ENCODE measurements at places on chromosomes 1 and 21.

DNA sequence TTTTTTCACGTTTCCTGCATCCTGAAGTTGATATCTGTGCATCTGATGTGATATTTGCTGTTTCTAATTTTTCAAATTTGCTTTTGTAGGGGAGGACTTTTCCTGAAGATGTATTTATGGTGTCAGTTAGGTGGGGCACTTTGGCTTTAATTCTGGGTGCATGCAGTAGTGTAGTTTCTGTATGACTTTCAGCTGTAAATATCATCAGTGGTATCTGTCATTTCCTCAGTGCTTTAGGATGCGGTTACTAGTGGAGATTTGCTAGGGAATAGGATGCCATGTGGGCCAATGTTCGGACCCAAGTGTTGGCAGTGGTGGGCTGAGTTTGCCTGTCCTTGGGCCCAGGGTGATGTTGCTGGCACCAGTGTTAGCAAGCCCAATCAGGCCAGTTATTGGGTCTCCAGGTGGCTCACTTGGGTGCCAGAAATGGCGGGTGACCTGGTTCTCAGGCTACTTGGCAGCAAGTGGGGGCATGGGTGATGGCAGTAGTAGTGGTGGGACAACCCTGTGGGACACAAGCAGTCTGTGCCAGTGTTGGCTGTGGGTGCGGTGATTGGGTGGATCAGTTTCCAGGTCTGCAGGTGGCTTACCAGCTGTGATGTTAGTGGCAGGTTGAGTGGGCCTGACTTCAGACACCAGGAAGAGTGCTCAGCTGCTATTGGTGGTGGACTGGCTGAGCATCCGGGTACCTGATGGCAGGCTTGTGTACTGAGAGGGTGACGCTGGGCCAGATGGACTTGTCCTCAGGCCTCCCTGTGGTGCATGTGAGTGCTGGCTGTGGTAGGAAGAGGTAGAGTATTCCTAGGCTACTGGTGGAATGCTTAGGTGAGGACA is 24.4 kb downstream of the CD55 start:
- DNase-seq = no peak

DNA sequence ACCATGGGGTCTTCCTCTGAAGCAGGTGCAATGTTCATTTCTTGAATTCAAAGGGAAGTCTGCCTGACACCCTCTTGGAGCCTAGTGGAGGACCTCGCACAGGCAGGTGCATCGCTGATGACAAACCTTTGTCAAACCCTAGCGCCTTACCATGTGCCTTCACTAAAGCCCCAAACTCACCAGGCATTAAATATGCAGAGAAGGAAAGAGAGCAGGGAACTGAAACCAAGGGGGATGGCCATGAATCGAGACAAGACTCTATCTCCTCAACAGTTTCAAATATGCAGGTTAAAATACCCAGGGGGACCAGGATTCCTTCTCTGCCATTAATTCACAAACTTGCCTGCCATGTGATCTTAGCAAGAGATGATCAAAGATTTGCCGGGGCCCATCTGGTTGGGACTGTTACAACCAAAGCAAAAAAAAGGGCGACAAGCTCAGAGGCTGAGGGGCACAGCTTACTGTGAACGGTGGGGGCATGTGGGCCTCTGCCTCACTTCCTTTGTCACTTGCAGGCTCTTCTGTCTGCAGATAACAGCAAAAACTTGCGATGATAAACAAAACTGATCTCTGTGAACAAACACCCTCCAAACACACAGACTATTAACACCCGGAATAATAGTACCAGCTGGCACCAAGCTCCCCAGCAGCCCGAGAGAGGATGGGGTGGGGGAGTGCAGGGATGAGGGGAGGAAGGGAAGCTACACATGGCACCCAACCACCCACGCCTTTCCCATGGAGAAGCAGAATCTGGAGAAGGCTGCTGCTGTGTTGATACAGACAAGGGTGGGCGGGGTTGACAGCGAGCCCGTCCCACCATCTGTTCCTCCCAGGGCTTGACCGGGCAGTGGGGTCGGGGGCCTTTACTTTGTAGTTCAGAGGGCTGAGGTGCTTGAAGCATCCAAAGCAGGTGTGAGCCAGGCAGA is 33.9 kb downstream of the TMEM63A start:
- DNase-seq = peak; percentile 61

- DNase-seq = no peak
Measured at GRCh38 chr1:230552880-230553279, 89.4 kb upstream of the COG2 start.

- no peak for DNase-seq
Measured at GRCh38 chr21:45365608-45366241, 39.2 kb upstream of the COL18A1 start.

DNA sequence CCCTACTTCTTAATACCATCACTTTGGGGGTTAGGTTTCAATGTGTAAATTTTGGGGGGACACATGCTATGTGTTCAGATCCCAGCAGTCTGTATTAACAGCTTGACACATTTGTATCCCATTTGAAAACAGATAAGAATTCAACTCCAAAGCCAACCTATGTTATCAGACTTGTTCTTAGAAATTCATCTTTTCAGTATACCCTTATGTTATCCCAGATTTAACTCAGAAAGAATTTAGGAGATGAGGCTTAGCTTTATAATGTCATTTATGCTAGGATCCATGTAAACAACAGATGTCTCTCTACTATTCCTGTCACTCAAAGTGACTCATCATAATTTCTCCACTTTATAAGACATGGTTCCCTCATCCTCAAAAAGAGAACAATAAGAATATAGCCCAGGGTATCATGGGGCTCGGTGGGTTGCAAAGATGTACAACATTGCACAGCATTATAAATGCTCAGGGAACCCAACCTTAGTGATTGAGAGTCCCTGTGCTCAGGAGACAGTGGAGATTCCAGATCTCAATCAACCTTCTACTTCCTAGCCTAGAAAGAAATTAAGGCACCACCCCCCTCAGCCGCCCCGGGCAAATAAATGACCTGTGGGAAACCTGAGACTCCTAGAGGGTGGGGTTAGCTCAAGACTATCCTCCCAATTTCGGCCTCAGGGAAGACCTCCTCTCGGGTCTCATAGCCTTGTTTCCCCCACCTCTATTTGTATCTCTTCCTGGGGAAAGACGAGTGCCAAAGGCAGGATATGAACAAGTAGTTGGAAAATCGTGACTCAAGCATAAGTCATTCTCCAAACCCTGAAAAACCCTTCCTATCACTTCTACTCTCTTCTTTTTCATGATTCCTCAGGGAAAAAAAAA is 265.1 kb upstream of the CAMK1G start:
- DNase-seq = no peak

- DNase-seq = no peak
Measured at GRCh38 chr1:211975152-211975941, 60.0 kb downstream of the INTS7 start.

DNA sequence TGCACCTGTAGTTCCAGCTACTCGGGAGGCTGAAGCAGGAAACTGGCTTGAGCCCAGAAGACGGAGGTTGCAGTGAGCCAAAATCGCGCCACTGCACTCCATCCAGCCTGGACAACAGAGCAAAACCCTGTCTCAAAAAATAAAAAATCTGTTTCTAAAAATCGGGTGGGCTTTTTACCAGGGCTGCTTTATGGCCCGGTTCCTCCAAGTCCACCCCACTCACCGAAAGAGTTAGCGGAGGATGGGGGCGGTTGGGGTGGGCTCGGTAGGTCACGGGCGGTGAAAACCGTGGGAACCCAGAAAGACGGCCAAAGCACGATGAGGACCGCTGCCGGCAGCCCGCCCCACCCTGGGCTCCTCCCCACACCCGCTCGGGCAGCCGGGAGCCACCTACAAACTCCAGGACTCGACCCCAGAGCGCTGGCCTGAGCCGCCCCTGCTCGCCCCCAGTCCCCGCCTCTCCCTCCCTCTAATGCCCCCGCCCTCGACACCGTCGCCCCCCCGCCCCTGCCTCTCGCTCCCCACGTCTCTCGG is 846 bp upstream of the PER3 start:
- DNase-seq = peak; percentile 3

GRCh38 chr1:186605762-186606350 is 74.4 kb downstream of the PTGS2 start:
- DNase-seq = no peak

Data from NCI-H524 treated with DMSO at 0.1 percent for 48 hours (cell line).